Left ventricle myocardium inferior (tissue), 1 donor: ENCODE measurements at places on chromosomes 7 and 10. TPM values are rescaled to one million over a fixed set of nuclear protein-coding genes. Genes with fewer than 3 reads are reported as not detected.

- H3K4me1 ChIP-seq: no peaks in the 10 kb centered on the region
- DNase-seq: no peak
- H3K4me3 ChIP-seq: no peak overlapping the region
- no peak overlapping the region for H3K27ac ChIP-seq
These were observed 187.2 kb downstream of the PPP1R3A start for GRCh38 chr7:113731571-113731970.

GRCh38 chr10:124346831-124347230 lies 71.9 kb downstream of the OAT start:
- no peak overlapping the region for H3K4me3 ChIP-seq
- H3K36me3 ChIP-seq: no peaks in the 10 kb centered on the region
- DNase-seq: no peak

The FKBP6 gene
- not detected for total RNA-seq

DNA sequence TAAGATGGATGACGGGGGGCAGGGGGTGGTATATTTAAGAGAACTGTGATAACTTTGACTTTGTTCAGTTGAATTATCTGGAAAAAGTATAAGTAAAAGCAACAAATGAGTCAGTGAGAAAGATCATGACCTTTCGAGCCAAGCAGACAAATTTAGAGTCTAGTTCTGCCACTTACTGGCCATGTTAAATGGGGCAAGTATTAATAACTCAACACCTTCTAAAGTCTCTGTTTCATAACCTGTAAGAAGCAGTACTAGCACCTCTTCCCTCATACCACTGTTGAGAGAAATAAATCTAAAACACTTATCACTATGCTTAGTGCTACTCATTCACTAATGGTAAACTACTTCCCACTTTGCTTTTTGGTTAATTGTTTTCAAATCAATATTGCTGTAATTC lies 604.4 kb upstream of the LRRN3 start:
- H3K4me3 ChIP-seq: no peak overlapping the region
- H3K4me1 ChIP-seq: no peaks in the 10 kb centered on the region
- H3K27me3 ChIP-seq: no peaks in the 10 kb centered on the region
- no peaks in the 10 kb centered on the region for H3K36me3 ChIP-seq
- H3K27ac ChIP-seq: no peak overlapping the region

DNA sequence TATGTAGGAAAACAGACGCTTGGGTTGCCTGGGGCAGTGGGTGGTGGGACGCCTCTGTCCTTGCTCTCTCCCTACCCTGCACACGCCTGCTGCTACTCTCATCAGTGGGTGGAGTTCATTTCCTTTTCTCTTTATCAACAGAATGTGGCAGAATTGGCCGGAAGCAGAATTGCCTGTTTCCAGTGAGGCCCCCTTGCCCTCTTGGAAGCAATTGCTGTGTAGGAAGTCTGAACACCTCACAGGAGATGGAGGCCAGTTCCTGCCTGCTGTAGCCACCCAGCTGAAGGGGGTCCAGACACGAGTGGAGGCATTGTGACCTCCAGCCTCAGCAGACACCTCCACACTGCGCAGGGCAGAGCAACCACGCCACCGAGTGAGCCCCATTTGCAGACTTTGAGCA lies 331.6 kb upstream of the ZNF32 start:
- H3K27me3 ChIP-seq: no peaks in the 10 kb centered on the region
- no peaks in the 10 kb centered on the region for H3K36me3 ChIP-seq
- H3K27ac ChIP-seq: peak overlapping the region; percentile 22
- peaks cover 27% of the 10 kb centered on the region for H3K4me1 ChIP-seq
- no peak overlapping the region for H3K4me3 ChIP-seq
- no peak for DNase-seq

DNA sequence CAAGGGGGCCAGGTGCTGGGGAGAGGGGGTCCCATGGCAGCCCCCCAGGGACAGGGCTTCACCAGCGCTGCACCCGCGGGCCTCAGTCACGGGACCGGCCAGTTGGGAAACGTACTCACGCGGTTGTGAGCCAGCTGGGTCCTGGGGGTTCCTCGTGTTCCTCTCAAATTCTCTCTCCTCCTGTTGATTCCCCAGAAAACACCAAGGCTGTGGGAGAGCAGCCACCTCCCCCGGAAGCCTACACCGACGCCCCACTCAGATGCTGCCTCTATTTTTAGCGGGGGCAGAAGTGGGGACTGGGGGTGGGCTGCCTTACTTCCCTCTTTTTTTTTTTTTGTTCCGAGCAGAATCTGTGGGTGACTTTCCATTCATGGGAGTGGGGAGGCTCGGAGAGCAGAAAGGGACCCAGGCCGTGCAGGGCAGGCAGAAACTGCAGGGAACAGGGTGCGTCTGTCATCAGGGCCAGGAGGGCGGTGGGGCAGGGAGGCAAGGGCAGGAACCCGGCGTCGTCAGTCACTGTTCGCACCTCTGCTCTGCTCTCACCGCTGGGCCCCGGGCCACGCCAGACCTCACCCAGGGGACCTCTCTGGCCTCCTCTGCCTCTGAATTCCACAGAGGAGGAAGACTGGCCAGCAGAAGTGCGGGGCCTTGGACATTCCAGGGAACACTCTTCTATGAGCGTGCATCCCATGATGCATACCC lies 63.1 kb downstream of the CARD11 start:
- H3K36me3 ChIP-seq: no peaks in the 10 kb centered on the region
- DNase-seq: no peak
- no peak overlapping the region for H3K27ac ChIP-seq

GRCh38 chr10:58291538-58292174 lies 22.7 kb downstream of the CISD1 start:
- H3K36me3 ChIP-seq: peaks cover 6% of the 10 kb centered on the region
- H3K27ac ChIP-seq: no peak overlapping the region
- no peak overlapping the region for H3K4me3 ChIP-seq
- no peaks in the 10 kb centered on the region for H3K4me1 ChIP-seq

GRCh38 chr10:57017356-57018037 lies 656.4 kb upstream of the ZWINT start:
- no peaks in the 10 kb centered on the region for H3K36me3 ChIP-seq
- no peak for DNase-seq
- no peaks in the 10 kb centered on the region for H3K27me3 ChIP-seq
- H3K4me3 ChIP-seq: no peak overlapping the region

The OR13A1 gene
- total RNA-seq: not detected

The BEND7 gene
- total RNA-seq: 14.7 TPM

The KLLN gene
- total RNA-seq: 0.19 TPM

- no peak overlapping the region for H3K4me3 ChIP-seq
- H3K27me3 ChIP-seq: no peaks in the 10 kb centered on the region
- H3K27ac ChIP-seq: peak overlapping the region; percentile 79
- DNase-seq: no peak
- peaks cover 27% of the 10 kb centered on the region for H3K4me1 ChIP-seq
- no peaks in the 10 kb centered on the region for H3K36me3 ChIP-seq
These were observed 444.2 kb upstream of the NPVF start for GRCh38 chr7:25672496-25672895.

DNA sequence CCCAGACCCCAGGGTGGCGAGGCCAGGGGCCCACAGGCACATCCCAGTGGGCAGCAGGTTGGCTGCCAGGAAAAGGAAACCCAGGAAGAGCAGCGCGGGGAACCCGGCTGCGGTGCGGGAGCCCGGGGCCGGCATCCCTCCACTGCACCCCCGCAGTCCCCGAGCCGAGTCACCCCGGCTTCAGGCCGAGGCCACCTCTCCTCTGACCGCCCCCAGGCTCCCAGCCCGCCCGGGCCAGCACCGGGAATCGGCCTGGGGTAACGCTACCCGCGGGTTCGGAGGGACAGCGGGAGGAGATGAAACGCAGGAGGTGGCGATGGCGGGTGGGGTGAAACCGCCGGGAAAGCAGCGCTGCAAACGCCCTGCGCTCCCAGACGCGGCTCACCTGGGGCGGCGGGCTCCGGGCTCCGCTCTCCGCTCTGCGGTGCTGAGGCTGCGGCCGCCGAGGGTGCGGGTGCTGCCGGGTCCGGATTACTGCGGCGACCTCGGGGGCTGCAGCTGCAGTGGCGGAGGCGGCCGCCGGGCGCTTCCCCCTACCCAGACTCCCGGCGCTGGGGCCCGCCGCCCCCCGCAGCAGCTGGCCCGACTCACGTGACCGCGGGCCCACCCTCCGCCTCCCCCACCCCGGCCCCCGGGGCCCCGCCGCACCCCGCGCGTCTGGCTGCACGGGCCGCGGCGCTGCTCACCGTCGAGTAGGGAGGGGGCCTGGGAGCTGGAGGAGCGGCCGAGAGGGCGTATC lies at the start of gene SCRN1:
Gene SCRN1, minus strand, starts transcription at position 545 of the 739 bp plus-strand sequence. CDS start 20,734 bp downstream, outside the sequence.
- peak within 1 kb of the TSS; percentile 78 for H3K4me3 ChIP-seq
- H3K27me3 ChIP-seq: peaks cover 43% of the 10 kb centered on the region
- peak; percentile 42 for DNase-seq
- peaks cover 20% of the 10 kb centered on the region for H3K4me1 ChIP-seq
- H3K27ac ChIP-seq: peak within 1 kb of the TSS; percentile 82

The PRF1 gene
- total RNA-seq: 2.6 TPM

DNA sequence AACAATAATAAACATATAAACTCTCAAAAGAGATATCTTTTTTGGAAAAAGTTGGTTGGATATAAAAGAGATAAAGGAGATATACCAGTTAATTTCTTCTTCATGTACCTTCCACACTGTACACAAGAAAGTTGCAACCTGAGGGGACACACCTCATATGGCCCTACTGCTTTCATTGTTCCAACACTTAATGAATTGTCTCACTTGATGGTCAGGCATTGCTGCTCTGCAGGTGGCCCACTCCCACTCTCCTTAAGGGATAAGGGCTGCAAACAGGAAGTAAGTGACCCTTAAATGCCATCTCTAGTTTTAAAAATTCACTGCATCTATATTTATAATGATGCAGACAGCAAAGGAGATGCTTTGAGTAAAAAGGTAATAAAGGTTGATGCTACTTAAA lies 152.3 kb downstream of the BTAF1 start:
- no peak overlapping the region for H3K4me3 ChIP-seq
- peaks cover 7% of the 10 kb centered on the region for H3K4me1 ChIP-seq
- no peaks in the 10 kb centered on the region for H3K27me3 ChIP-seq

The CYP26C1 gene
- total RNA-seq: not detected

- DNase-seq: no peak
- H3K27me3 ChIP-seq: no peaks in the 10 kb centered on the region
- H3K4me3 ChIP-seq: no peak overlapping the region
- peaks cover 13% of the 10 kb centered on the region for H3K4me1 ChIP-seq
- H3K27ac ChIP-seq: no peak overlapping the region
These were observed 172.6 kb upstream of the NRP1 start for GRCh38 chr10:33506838-33507661.

The NPFFR1 gene
- not detected for total RNA-seq

The AGR2 gene
- not detected for total RNA-seq

GRCh38 chr7:114084002-114084471 lies 165.2 kb upstream of the PPP1R3A start:
- peaks cover 48% of the 10 kb centered on the region for H3K4me1 ChIP-seq
- H3K27me3 ChIP-seq: peaks cover 98% of the 10 kb centered on the region
- peak overlapping the region; percentile 84 for H3K27ac ChIP-seq
- H3K4me3 ChIP-seq: peak overlapping the region; percentile 74
- no peak for DNase-seq
- no peaks in the 10 kb centered on the region for H3K36me3 ChIP-seq

- peaks cover 2% of the 10 kb centered on the region for H3K27me3 ChIP-seq
- no peak overlapping the region for H3K27ac ChIP-seq
- no peaks in the 10 kb centered on the region for H3K4me1 ChIP-seq
These were observed 175.2 kb downstream of the BMPER start for GRCh38 chr7:34080513-34080912.

DNA sequence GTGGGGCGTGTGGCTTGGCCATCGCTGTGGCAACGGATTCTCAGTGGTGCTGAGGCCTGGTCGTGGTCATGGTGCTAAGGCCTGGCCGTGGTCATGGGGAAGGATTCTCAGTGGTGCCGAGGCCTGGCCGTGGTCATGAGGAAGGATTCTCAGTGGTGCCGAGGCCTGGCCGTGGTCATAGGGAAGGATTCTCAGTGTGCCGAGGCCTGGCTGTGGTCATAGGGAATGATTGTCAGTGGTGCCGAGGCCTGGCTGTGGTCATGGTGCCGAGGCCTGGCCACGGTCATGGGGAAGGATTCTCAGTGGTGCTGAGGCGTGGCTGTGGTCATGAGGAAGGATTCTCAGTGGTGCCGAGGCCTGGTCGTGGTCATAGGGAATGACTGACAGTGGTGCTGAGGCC lies 327.9 kb downstream of the ADARB2 start:
- H3K4me3 ChIP-seq: no peak overlapping the region
- H3K4me1 ChIP-seq: no peaks in the 10 kb centered on the region
- DNase-seq: no peak
- H3K27ac ChIP-seq: no peak overlapping the region
- H3K36me3 ChIP-seq: no peaks in the 10 kb centered on the region

GRCh38 chr10:84217746-84218145 lies 7.6 kb downstream of the LRIT2 start:
- DNase-seq: no peak
- no peaks in the 10 kb centered on the region for H3K4me1 ChIP-seq
- no peak overlapping the region for H3K27ac ChIP-seq

The MRPS16 gene
- total RNA-seq: 102 TPM

The EGR2 gene
- total RNA-seq: 0.52 TPM

- peaks cover 25% of the 10 kb centered on the region for H3K4me1 ChIP-seq
- no peak overlapping the region for H3K27ac ChIP-seq
- H3K27me3 ChIP-seq: no peaks in the 10 kb centered on the region
- H3K4me3 ChIP-seq: no peak overlapping the region
- no peaks in the 10 kb centered on the region for H3K36me3 ChIP-seq
These were observed 2.7 kb upstream of the TMEM254 start for GRCh38 chr10:80075781-80076180.

GRCh38 chr10:28593811-28594210 lies 60.9 kb downstream of the WAC start:
- peaks cover 47% of the 10 kb centered on the region for H3K36me3 ChIP-seq
- H3K4me3 ChIP-seq: no peak overlapping the region
- peaks cover 70% of the 10 kb centered on the region for H3K4me1 ChIP-seq
- H3K27ac ChIP-seq: no peak overlapping the region
- no peaks in the 10 kb centered on the region for H3K27me3 ChIP-seq

GRCh38 chr10:94353336-94353735 lies 9.4 kb downstream of the NOC3L start:
- H3K4me1 ChIP-seq: no peaks in the 10 kb centered on the region
- H3K36me3 ChIP-seq: peaks cover 86% of the 10 kb centered on the region
- no peak overlapping the region for H3K4me3 ChIP-seq
- H3K27ac ChIP-seq: no peak overlapping the region
- no peak for DNase-seq

The IGF2BP3 gene
- total RNA-seq: 0.38 TPM

- H3K27ac ChIP-seq: no peak overlapping the region
- no peaks in the 10 kb centered on the region for H3K36me3 ChIP-seq
These were observed 14.0 kb downstream of the FAM241B start for GRCh38 chr10:69643779-69644657.

DNA sequence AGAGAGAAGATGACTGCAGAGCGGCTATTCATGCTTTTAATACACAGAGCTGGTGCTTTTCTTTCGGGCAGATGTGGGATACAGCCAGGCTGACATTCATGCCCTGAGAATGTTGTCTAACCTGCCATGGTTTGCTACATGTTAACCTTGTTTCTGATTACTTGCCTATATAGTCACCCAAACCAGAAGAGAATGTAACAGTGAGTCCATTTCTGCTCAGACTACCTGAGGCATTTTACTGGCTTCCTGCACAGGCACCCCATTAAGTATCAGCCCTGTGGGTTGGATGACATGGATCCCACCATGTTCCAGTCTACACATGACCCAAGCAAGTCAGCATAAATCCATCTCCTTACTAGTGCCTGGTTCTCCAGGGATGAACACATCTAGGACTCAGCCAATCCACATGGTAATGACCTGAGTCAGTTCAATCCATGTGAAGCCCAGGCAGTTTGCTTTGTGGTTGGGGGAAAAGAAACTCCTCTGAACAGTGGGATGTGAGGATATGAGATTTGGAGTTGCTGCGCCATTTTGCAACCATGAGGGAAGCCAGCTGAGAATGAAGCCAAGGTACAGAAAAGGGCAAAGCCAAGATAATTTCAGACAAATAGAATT lies 55.7 kb upstream of the MKX start:
- DNase-seq: no peak
- no peak overlapping the region for H3K4me3 ChIP-seq
- H3K27ac ChIP-seq: no peak overlapping the region
- no peaks in the 10 kb centered on the region for H3K4me1 ChIP-seq
- H3K36me3 ChIP-seq: no peaks in the 10 kb centered on the region
